ENCODE measurements at places on chromosomes 16 and 17. TPM values are rescaled to one million over a fixed set of nuclear protein-coding genes. Genes with fewer than 3 reads are reported as not detected.

DNA sequence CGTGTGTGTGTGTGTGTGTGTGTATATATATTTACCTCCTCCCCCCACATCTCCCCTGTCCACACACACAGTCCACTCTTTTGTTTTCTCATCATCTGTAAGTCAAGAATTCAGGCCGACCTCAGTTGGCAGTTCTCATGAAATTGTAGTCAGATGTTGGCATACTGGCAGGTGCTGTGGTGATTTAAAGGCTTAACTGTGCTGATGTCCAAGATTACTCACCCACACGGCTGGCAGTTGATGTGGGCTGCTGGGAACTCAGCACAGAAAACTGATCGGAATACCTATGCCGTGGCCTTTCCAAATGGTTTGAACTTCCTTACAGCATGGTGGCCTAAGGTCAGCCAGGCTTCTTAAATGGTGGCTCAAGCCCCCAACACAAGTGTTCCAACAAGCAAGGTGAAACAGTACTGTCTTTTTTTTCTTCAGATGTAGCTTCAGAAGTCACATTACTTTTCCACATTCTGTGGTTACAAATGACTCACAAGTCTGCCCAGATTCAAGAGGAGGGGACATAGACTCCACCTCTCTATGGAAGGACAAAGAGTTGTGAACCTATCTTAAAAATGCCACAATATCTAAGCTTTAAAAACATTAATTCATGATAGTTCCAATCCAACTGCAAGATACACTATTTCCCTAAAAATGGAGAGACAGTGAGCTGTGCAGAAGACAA lies 198.5 kb upstream of the HS3ST4 start:
- no peak overlapping the region for H3K4me3 ChIP-seq
- H3K27me3 ChIP-seq: no peaks in the 10 kb centered on the region
- no peak for DNase-seq
- no peaks in the 10 kb centered on the region for H3K36me3 ChIP-seq
- no peak overlapping the region for H3K27ac ChIP-seq
- H3K4me1 ChIP-seq: no peaks in the 10 kb centered on the region

Gene CCL18
- not detected for polyA plus RNA-seq

DNA sequence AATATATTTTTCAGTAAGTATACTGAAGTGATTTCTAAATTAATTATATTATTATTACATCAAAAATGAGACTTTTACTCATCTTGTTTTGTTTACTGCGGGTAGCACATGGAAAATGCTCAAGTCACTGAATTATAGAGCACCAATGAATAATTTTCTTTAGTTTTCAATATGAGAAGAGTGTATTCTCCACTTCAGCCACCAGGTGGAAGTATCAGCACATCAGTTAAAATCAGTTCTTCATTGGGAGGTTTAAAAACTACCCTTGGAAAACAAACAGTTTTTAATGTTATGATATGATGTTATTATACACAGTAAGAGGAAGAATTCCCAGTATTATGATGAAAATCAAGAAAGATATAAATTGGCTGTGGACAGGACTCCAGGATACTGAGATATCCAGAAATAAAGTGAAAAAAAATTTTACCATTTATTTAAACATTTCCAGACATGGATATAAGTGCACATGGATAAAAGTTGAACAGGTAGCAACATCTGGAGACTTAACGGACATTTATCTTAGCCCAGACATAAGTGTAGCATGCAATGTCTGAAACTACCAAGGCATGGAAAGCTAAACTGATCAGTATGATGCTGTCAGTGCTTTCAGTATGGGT lies 467.3 kb downstream of the KCNJ2 start:
- H3K27me3 ChIP-seq: peaks cover 3% of the 10 kb centered on the region
- no peak overlapping the region for H3K27ac ChIP-seq
- no peaks in the 10 kb centered on the region for H3K4me1 ChIP-seq
- no peak overlapping the region for H3K4me3 ChIP-seq

DNA sequence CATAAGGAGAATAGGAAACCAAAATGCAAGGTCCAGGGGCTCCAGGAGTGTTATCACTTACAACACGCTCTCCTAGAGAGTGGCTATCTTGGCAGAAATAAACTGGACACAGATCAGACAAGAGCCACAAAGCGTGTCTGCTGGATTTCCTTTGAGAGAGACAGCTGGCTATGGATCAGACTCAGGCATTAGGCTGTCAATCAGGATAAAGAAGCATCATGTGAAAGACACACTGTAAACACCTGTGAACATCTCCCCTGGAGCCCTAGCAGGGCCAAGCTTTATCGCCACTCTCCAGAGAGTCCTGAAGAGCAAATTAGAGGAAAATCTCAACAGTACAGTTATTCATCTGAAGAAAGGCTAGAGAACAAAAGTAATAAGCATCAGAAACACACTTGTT lies 26.0 kb downstream of the SYCE1L start:
- H3K27ac ChIP-seq: no peak overlapping the region
- DNase-seq: no peak
- H3K36me3 ChIP-seq: no peaks in the 10 kb centered on the region

GRCh38 chr16:22634954-22635353 lies 124.3 kb downstream of the NPIPB5 start:
- H3K27me3 ChIP-seq: peaks cover 16% of the 10 kb centered on the region
- no peaks in the 10 kb centered on the region for H3K36me3 ChIP-seq
- H3K4me3 ChIP-seq: no peak overlapping the region

- peaks cover 88% of the 10 kb centered on the region for H3K4me1 ChIP-seq
- H3K27me3 ChIP-seq: no peaks in the 10 kb centered on the region
- H3K36me3 ChIP-seq: peaks cover 31% of the 10 kb centered on the region
- DNase-seq: peak; percentile 14
Observed at GRCh38 chr17:81513372-81513752, 763 bp upstream of the ACTG1 start.

Measured in CD14-positive monocyte (primary cell).